ENCODE measurements at places on chromosomes 7 and 10.

GRCh38 chr7:151456782-151457181 is 16.8 kb upstream of the CRYGN start:
- no peak for DNase-seq

- DNase-seq: peak; percentile 3
These were observed 103.8 kb downstream of the ATE1 start for GRCh38 chr10:121823993-121824463.

GRCh38 chr10:112532189-112532588 is 85.2 kb downstream of the VTI1A start:
- DNase-seq: no peak

DNA sequence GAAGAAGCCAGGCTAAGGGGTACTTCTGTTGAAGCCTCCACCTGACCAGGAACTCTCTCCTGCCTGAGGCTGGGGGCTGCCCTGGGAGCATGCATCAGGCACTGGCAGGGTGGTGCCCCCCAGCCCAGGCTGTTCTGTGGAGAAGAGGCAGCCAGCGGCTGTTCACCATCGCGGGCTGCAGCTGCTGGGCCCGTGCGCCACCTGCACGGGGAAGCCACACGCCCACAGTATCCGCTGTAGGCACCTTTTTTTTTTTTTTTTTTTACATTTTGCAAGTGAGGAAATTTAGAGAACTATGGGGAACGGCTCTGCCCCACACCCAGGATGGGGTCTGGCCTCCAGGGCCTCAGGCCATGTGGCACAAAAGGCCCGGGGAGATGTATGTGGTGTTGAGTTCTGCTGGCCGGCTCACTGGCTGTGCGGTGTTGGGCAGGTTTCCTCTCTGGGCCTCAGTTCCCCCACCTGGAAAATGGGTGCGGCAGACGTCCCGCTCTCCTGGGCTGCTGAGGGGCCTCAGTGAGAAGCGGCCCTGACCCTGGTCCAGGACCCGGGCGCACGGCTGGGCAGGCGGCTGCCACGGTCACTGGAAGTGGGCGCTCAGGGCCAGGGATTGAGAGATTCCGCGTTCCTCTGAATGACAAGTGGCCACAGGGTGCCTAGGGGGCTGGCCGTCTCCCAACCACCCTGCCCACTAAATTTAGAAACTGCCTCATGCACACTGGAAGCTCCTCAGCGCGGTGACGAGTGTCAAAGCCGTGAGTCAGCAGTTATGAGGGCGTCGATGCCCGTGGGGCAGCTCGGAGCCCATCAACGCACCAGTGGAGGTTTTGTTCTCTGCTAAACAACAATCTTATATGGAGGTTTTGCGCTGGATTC is 8.8 kb upstream of the INTS1 start:
- no peak for DNase-seq

- DNase-seq: no peak
These were observed 53.2 kb downstream of the FOXI2 start for GRCh38 chr10:127790066-127790624.

DNA sequence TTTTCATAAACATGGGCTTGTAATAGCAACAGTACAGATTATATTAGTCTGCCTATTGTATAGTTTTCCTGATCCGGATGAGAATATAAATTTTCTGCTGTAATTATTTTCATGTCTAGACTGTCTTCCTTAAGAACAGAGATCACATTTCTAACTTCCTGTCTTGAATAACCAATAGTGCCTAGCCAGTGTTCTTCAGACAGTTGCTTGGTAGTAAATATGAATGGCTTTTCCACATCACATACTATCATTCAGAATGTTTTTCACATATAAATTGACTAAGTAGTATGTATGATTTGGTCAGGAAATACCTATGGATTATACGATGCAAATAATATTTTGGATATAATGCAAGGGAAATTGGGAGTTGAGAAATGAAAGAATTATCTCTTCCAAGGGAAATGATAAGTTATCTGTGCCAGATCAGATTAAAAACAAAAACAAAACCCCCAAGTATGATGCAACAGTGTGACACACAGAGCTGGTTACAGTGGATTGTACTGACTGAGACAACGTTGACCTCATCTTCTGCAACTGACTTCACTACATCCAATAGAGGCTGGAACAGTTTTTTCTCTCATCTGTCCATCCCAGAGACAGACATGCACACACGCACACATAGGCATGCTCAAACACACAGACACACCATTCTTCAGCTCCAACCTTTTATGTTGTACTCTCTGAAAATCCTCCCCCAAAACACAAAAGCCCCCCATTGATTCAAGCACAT is 16.4 kb downstream of the ITGA8 start:
- no peak for DNase-seq

GRCh38 chr10:7523656-7524055 is 112.8 kb upstream of the SFMBT2 start:
- no peak for DNase-seq

- no peak for DNase-seq
These were observed 22.9 kb upstream of the NPS start for GRCh38 chr10:127526161-127526560.

- DNase-seq: no peak
These were observed 221.7 kb downstream of the CDK14 start for GRCh38 chr7:90817846-90818245.

DNA sequence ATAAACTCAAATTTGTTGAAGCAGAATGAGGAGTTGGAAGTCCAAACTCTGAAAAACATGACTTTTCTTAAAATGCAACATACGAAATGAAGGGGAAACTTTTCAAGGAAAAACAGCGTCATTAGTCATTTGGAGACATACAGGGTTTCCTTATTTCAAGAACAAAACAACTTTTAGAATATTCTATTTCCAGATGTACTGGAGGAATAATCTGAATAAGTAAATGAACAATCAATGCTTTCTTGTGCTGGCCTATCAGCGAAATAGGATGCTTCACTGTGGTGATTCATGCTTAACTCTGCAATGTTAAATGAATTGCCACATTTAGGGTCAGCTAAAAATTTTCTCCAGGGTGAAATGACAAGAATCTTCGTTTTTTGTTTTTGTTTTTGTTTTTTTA is 114.3 kb downstream of the SEMA3C start:
- no peak for DNase-seq

DNA sequence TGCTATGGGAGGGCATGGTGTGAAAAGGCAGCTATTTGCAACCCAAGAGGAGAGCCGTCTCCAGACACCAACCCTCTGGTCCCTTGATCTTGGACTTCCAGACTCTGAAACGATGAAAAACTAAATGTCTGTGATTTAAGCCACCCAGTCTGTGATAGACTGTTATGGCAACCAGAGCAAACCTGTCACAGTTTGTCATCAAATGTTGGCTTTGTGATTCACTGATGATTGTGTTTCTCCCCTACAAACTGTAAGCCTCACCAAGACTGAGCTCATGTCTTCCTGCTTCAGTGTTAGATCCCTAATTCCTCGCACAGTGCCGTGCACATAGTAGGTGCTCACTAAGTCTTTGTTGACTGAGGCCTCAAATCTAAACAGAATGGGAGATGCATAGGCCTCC is 224.6 kb upstream of the PITRM1 start:
- DNase-seq: no peak

DNA sequence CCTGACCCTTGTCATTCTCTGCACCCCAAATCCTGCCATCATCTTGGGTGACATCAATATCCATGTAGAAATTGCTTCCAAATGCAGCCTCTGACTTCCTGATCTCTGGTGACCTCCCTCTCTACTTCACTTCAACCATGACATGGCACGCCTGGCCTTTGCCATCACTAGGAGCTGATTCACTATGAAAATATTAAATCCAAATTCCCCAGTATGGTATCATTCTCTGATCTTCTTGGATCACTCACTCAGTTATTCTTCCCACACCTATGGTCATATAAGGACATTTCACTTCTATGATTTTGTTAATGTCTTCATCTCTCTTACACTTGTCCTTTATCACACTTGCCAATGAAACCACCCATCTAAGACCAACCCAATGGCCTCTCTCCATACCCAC is 73.7 kb upstream of the ODAD2 start:
- DNase-seq: no peak
